Stimulated activated CD4-positive, alpha-beta T cell treated with anti-CD3 and anti-CD28 coated beads, Interleukin-12 subunit alpha, Interleukin-12 subunit beta, amount 100 ng/mL, for 4 hours (primary cell): ENCODE measurements at places on chromosomes 1 and 21.

DNA sequence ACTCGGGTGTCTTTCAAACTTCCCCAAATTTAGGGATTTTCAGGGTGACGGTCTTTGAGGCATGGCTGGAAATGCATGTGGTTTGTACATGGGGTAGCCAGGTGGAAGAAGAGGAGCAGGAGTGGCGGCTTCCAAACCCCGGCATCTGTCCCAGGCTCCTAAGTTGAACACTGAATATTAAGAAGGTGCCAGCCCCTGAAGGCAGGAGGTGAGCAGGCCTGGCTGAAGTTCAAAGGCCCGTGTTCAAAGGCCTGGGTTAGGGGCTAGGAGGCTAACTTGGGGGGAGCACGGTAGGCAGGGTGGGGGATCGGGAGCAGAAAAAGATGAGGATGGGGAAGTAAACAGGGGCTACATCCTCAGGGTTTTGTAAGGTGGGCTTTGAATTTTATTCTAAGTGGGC is 42.8 kb downstream of the ELK4 start:
- no peak for DNase-seq

DNA sequence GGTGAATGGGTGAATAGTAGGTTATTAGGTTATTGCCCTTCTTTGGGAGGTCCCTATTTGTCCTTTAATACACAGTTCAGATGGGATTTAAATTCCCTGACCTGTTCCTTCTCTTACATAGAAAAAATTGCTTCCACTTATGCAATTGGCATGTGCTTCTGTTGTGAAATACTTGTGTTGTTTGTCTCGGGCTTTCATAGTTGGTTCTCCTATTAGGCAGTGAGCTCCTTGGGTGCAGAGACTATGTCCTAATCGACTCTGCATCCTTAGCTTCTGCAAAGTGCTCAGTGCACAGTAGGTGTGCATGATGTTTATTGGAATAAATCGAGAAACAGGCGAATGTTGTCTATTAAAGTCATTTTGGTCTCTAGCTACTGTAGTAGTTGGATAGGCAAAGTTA is 1.3 kb upstream of the PDE4B start:
- no peak for DNase-seq

DNA sequence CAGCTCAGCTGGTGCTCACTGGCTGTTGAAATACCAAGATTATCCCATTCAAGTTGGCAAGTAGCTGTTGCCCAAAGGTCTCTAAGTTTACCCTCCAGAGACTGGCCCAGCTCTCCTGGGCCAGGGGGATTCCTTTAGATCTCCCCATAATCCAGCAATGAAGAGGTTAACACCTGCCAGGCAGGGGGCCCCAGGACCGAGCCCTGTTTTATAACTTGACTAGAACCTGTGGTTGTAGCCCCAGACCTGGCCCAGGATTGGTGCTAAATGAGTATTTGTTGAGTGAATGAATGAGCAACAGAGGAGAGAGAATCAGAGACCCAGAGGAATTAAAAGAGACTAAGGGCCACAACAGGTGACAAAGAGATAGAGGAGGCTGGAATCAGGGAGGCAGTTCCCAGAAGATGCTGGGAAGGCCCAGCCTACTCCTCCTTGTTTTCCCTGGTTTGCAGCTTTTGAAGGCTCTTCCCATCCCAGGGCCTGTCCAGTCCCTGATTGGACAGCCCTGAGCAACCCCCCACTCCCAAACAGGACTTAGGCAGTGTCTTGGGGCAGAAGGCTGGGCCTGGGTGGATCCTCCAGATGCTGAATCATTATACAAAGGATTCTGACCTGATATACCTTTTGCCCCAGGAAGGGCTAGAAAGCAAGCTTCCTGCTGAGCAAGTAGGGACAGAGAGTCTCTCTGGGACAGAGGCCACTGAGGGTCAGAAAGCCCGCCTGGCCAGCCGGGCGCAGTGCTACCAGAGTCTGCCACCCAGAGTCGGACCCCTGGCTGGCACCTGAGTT is 2.4 kb upstream of the RHBG start:
- DNase-seq = no peak

DNA sequence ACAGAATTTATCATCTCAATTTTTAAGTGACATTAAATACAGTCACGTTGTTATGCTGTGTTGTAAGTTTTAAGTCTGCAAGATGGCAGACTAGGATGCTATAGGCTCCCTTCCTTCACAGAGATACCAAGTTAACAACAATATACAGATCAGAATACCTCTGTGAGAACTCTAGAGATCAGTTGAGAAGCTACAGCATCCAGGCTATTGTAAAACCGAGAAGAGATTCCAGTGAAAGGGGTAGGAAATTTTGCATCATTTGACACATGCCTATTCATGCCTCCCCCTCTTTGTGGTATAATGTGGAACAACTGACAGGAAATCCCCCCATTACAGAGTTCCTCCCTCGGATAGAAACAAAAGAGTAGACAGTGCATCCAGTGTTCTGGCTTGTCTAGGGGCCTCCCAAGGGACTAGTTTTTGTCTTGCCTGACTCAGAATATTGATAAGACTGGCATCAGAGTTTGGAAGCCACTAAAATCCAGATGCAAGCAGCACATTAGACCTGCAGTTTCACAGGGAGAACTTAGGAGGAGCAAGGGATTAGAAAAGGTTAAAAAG is 80.6 kb downstream of the LBR start:
- DNase-seq = no peak

- no peak for DNase-seq
These were observed 41.2 kb downstream of the RSPH1 start for GRCh38 chr21:42454786-42455185.

DNA sequence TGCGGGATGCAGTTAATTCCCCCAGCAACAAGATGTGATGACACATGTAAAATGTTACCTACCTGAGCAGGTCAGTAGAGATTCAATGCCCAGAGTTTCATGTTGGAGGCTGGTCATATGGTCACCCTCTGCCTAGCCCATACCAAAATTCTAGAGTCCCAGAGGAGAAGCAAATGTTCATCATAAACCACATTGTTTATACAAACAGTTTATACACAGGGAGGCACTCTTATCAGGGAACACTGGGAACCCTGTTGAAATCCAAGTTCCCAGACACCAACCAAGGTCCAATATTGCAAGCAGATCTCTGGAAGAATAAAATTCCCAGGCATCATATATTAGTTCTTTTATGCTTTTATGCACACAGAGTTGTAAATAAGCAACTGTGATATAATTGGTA is 10.5 kb downstream of the HAO2 start:
- DNase-seq = no peak

DNA sequence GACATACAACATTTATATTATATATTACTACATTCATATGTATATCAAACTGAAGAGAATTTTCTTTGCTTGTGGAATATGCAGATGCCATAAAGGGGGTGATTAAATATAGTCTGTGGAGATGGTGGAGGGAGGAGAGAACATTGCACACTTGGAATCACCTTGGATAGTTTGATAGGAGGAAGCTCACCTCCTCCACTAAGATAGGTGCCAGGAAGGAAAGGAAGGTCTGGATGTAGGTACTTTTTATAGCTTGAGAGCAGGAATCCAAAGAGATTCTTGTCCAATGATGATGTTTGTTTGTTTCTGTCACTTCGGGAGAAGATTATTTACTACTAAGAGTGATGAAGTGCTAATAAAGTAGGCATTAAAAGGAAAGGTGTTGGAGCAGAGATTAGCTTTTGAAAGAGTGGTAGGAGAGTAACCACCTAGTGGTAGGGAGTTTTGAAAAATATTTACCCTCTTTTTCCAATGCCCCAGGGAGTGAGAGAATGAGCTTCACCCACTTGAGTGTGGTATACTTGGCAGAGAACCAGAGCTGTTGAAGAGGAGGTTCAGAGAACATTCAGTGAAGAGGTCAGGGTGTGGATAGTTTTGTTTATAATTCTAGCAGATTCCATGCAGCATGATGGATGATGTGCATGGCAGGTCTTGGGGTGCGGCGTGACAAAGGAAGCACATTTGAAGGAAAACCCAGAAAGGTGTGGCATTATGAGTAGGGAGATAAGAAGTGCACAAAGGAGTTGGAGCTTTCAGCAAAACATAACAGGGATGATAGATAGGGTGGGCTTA is 145.0 kb downstream of the PATJ start:
- DNase-seq = no peak

DNA sequence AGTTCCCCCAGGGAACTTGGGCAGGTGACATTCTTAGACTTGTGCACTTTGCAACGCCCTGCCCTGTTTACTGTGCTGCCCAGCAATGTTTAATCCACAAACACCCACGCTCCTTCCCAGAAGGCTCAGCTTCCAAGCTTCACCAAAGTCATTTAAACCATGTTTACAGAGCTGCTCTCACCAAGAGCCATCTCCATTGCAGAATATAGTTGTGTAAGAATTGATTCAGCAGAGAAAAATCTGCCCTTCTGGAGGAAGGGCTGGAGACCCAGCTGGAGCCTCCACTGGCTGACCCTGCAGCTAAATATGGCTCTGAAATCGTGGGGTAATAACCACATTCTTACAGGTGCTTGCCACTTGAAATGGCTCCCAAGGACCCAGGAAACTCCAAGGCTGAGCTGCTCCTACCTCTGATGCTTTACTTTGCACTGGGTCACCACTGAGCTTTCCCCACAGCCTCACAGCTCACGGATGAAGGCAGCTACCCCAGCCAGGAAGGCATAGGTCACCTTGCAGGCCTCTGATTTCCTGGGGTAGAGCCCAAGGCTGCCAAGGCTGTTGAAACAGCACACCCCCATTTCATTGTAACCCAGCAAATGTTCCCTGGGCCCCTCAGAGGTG is 8.7 kb downstream of the CAPN2 start:
- DNase-seq = no peak

GRCh38 chr1:40305451-40305850 is 11.6 kb downstream of the COL9A2 start:
- no peak for DNase-seq

DNA sequence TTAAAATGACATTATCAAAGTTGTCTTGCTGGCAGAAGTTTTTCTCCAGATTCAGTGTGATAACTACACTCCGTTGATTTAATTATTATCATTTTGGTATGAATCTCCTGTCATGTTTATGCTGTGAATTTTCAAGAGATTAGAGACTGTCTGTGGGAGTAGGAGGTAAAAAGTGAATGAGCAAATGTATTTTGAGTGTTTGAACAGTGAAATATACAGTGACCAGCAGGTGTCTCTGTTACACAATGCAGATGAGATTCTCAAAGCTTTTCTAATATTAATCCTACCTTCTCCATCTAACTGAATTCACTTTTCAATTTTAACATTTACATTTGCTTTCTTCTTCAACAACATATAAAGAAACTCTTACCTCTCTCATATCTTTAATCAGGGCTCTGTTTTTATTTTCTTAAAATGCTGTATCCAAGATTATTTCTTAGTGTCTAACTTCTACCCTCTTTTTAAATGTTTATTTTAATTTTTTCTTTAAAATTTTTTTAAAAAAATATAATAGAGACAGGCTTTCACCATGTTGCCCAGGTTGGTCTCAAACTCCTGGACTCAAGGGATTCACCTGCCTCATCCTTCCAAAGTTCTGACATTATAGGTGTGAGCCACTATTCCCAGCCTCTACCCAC is 20.9 kb upstream of the HSPA13 start:
- no peak for DNase-seq

GRCh38 chr1:5681654-5682053 is 310.6 kb downstream of the NPHP4 start:
- no peak for DNase-seq

- peak; percentile 59 for DNase-seq
These were observed 20.3 kb upstream of the SLC5A9 start for GRCh38 chr1:48202030-48202752.

GRCh38 chr1:45009956-45010854 is 919 bp downstream of the HECTD3 start:
- DNase-seq = no peak

DNA sequence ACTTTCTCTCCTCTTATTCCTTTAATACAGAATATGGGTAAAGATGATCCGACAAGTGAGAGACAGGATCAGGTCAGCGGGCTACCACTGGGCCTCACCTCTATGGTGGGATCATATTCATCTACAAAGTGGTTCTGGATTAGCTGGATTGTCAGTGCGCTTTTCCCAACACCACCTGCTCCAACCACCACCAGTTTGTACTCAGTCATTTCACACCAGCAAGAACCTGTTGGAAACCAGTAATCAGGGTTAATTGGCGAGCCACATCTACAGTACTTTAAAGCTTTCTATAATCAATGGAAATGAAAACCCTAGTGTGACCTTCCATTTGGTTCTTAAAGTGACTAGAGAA is 643 bp downstream of the NRAS start:
- DNase-seq = no peak

DNA sequence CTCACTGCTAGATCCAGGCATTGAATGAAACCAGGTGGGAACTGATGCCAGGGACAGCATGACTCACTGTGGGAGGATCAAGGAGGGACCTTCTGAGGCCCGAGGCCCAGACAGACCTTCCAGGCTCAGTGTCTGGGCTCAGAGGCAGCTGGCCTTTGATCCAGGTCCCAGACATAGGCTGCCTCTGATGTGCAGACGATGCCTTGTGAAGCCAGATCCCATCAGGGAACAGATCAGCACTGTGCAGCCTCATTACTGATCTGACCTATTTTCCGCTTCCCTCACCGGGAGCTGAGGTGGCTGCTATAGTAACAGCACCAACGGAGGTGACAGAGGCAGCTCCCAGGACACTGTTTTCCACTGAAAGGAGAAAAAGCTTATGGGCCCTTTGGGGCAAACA is 399.5 kb downstream of the MATN1 start:
- DNase-seq = no peak

DNA sequence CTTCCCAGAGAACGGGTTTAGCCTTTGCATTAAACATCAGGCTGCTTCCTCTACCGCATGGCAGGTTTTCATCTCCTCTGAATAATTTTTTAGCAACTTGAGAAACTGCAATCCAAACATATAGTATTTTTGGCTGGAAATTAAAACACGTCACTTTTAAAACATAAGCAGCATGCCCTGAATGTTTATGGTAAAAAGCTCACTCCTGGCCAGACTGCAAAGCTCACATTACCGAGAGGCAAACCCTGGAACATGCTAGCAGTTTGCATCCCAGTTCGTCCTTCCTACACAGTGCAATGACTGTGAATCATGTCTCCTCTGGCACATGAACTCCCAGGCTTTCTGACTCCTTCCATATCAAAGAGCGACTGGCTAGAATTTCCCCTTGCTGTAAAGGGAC is 312.3 kb downstream of the RRAGC start:
- DNase-seq = no peak

DNA sequence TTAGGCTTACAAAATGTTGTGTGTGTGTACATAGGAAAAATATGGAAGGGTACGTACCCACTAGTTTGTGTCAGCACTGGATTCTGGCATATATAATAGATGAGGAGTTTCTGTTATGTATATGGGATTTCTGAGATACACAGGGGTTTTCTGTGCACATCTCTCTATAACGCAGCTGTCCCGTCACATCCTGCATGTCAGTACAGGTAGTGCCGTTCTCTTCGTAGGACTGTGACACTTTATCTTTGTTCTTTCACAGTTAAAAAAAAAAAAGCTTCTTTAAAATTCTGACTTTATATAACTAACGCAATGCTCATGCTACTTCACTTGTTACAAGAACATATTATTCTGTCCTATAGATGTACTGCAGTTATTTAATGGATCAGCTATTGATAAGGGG is 42.9 kb downstream of the ADARB1 start:
- no peak for DNase-seq

GRCh38 chr1:40710581-40711315 is 19.2 kb downstream of the NFYC start:
- no peak for DNase-seq

- DNase-seq = no peak
These were observed 37.7 kb downstream of the DHRS3 start for GRCh38 chr1:12580054-12580887.

GRCh38 chr1:37932759-37933158 is 14.1 kb downstream of the INPP5B start:
- no peak for DNase-seq
